ENCODE measurements at places on chromosomes 1 and 21. TPM values are rescaled to one million over a fixed set of nuclear protein-coding genes. Genes with fewer than 3 reads are reported as not detected.

FLG2 gene
- not detected for total RNA-seq

DCST2 gene
- total RNA-seq = 4.5 TPM

TTF2 gene
- total RNA-seq = 10.1 TPM

NOS1AP gene
- 34.8 TPM for total RNA-seq

USP48 gene
- 53.9 TPM for total RNA-seq

OR2T33 gene
- not detected for total RNA-seq

IVL gene
- total RNA-seq = not detected

FCN3 gene
- not detected for total RNA-seq

RXFP4 gene
- total RNA-seq = 2.1 TPM

CPT2 gene
- 31.0 TPM for total RNA-seq

PTPN22 gene
- 4.0 TPM for total RNA-seq

PLA2G2C gene
- total RNA-seq = 0.14 TPM

CCDC17 gene
- total RNA-seq = 21.3 TPM

PROK1 gene
- not detected for total RNA-seq

SMCP gene
- total RNA-seq = not detected

ATXN7L2 gene
- 4.6 TPM for total RNA-seq

FNBP1L gene
- total RNA-seq = 69.4 TPM

XKR8 gene
- 13.8 TPM for total RNA-seq

NKAIN1 gene
- not detected for total RNA-seq

NLRP3 gene
- not detected for total RNA-seq

OR2T34 gene
- total RNA-seq = not detected

OPRD1 gene
- not detected for total RNA-seq

FCER1G gene
- 24.8 TPM for total RNA-seq

NUDT4B gene
- 59.0 TPM for total RNA-seq

RXRG gene
- total RNA-seq = not detected

SPRR1A gene
- total RNA-seq = not detected

TFAP2E gene
- not detected for total RNA-seq

TDRD10 gene
- total RNA-seq = 0.96 TPM

GPR3 gene
- total RNA-seq = not detected

CYP4B1 gene
- 2.4 TPM for total RNA-seq

SH2D1B gene
- total RNA-seq = 0.82 TPM

MROH9 gene
- total RNA-seq = not detected

CLDN19 gene
- not detected for total RNA-seq

ELF3 gene
- 919 TPM for total RNA-seq

GPR137B gene
- total RNA-seq = 16.2 TPM

HMGCS2 gene
- 24.7 TPM for total RNA-seq

TRIM17 gene
- total RNA-seq = not detected

PTPN14 gene
- 7.5 TPM for total RNA-seq

DENND2C gene
- total RNA-seq = 2.5 TPM

SNX7 gene
- total RNA-seq = 13.9 TPM

HSPA6 gene
- not detected for total RNA-seq

CAPN9 gene
- total RNA-seq = 59.9 TPM

GPR153 gene
- total RNA-seq = 38.2 TPM

UBL4B gene
- total RNA-seq = not detected

FAM72B gene
- not detected for total RNA-seq

MAP7D1 gene
- 187 TPM for total RNA-seq
